Fibroblast of mammary gland (primary cell): ENCODE measurements at places on chromosomes 6 and 20.

GRCh38 chr20:44028003-44028730 is 113.5 kb downstream of the TOX2 start:
- peak; percentile 29 for DNase-seq

DNA sequence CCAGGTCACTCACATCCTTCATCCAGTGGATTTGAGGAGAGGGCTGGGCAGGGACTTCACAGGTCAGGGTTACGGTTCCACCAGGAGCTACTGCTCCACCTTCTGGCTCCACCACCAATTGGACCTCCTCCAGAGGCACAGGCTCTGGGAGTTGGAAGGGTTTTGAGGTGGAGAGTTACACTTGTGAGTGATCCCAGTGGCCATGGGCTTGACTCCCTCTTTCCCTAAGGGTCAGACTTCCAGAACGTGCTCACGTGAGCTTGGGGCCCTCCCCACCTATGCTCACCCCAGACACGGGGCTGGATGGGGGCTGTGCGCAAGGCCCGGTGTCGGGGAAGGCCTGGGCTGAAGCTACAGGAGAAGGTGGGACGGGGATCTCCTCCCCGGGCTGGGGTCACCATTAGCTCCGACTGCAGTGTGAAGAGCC is 1.5 kb downstream of the AGER start:
- DNase-seq = no peak

DNA sequence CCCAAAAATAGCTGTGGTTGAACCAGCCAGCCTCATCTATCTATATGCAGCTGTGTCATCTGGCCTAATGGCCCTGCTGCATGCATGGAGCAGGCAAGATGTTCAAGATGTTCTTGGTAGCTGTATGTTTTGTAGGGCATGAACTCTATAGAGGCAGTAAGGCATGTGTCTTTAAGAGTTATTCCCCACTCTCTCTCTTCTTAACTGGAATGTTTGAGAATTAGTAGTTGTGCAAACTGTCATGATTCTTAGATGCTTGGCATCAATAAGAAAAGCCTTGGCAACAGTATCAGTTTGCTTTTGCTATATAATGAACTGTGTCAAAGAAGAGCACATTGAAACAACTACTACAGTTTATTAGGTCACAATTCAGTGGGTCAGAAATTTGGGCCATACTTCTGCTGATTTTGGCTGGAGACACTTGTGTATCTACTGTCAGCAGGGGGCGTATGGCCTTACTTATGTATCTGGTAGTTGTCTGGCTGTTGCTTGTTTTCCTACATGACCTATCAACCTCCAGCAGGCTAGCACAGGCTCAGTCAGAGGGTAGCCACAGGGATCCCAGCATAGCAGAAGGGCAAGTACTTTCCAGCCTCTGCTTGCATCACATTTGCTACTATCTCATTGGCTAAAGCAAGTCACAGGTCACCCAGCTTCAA is 56.1 kb upstream of the LAMP5 start:
- peak; percentile 61 for DNase-seq

- DNase-seq = no peak
Measured at GRCh38 chr6:22003287-22003686, 293.5 kb downstream of the PRL start.

- DNase-seq = no peak
Measured at GRCh38 chr6:91926827-91927226, 1340.0 kb upstream of the MAP3K7 start.

- DNase-seq = no peak
Measured at GRCh38 chr20:33148040-33148439, 19.9 kb upstream of the BPIFA2 start.

DNA sequence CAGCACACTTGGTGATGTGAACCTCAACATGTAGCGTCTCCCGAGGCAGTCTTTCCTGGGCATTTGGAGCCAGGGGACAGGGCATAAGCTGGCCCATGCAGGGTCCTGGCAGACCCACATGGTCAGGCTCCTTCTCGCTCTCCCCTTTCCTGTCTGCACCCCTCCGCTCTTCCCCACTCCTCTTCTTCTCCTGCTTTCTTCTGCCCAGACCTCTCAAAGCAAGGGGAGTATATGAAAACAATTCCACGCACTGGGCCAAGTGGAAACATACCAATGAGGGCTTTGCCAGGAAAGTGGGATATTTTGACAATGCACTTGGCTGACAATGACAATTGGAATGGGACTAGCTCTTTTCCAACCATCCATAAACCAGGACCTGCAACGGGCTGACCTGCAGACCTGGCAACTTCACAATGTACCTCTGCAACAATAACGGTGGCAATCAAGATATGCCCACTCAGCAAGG is 58.9 kb upstream of the TRAF3IP2 start:
- no peak for DNase-seq

DNA sequence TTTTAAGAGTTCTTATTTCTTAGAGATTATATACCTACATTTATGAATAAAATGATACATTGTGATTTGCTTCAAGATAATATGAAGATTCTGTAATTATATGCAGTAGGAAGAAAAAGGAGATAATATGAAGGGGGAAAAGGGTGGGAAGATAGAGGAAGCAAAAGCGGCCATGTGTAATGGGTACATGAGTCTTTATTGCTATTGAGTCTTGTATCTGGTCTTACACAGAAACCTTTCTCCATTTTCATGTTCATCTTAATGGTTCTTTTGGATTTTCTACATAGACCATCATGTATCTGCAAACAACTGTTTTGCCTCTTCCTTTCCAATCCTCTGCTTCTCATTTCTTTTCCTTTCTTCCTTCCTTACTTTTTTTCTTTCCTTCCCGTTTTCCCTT is 36.1 kb downstream of the PHF20 start:
- DNase-seq = no peak
